HFFc6 (cell line): ENCODE measurements at places on chromosomes 1 and 21. TPM values are rescaled to one million over a fixed set of nuclear protein-coding genes. Genes with fewer than 3 reads are reported as not detected.

PCP4L1 gene
- not detected in 3 replicates for total RNA-seq

SPRR4 gene
- not detected in 2 replicates for total RNA-seq

CD2 gene
- total RNA-seq = not detected in 3 replicates

CFHR2 gene
- total RNA-seq = not detected in 3 replicates

DCST2 gene
- not detected in 3 replicates for total RNA-seq

CGN gene
- 0.09 to 0.21 TPM (median 0.11 TPM) in 3 replicates for total RNA-seq

SLC9C2 gene
- not detected in 2 replicates for total RNA-seq

C8A gene
- not detected in 2 replicates for total RNA-seq

- DNase-seq = peak; percentile 52
Observed at GRCh38 chr1:83882906-83883305, 116.0 kb downstream of the TTLL7 start.

DNA sequence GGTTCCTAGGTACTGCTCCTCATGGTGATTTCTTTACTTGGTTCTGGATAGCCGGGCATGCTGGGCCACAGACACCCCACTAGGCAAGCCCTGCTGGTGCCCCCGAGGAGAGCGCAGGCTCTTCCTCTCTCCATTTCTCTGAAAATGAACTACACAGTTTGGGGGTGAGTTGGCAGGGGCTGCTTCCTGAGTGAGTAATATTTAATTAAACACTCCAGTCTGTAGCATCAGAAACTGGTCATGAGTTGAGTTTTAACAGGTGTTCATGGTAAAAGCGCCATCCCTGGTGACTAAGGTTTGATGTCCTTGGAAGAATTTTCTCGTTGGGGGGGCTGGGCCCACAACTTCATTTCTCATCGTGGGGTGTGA lies 1.7 kb downstream of the SPSB1 start:
- peak; percentile 88 for DNase-seq

DNA sequence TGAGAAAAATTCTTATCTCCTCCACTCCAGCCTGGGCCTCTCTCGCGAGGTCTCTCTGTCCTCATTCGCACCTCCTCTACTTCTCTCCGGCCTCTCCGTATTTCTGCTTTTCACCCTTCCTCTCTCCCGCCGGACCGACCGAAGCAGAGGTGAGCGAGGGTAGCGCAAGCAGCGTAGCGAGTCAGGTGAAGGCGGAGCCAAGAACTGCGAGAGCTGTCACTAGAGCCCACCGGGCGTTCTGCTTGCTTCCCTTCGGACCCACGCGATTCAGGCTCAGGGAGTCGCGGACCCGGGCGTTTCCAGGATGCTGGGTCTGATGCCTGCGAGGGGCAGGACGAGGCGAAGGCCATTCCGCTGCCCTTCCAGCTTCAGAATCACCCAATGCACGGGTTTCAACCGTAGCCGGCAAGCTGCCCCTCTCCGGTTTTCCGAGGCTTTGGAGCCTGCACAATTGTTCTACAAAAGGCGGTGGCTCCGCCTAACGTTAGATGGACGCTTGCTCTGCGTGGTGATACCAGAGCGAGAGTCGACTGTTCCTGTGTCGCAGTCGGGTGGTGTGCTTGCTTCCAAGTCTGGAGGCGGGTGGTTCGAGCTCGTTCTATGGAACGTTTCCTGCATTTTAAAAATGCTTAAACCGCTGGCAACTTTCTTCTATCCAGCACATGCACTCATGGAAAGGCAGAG lies 310.2 kb downstream of the FAM72C start:
- DNase-seq = no peak

DNA sequence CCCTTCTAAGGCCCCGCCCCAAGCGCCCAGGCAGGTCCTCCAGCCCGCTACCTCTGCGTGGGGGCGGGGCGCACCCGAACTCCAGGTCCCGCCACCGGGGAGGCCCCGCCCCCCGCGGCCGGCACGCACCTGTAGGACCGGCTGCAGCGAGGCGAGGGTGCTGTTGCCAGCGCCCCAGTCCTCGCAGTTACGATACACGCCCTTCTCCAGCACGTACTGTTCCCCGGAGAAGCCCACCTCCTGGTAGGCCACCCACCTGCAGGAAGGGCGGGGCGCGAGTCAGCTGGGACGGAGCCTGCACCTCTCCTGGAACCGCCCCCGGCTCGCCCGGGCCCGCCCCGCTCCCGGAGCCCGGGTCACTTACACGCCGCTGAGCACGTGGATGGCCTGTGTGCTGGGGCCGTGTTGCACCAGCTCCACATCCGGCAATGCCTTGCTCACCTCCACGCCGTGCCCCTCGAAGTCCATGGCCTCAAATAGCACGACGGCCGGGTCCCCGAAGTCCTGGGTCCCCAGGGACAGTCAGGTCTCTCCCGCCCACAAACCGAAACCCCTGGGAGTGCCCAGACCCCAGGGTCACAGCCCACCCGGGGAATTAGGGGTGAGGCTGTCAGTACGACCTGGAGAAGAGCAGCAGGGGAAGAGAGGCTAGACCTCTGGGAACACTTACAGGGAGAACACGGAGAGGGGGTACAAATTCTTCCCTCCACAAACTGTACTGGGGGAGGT lies 17.3 kb downstream of the CRYBG2 start:
- DNase-seq = no peak

DNA sequence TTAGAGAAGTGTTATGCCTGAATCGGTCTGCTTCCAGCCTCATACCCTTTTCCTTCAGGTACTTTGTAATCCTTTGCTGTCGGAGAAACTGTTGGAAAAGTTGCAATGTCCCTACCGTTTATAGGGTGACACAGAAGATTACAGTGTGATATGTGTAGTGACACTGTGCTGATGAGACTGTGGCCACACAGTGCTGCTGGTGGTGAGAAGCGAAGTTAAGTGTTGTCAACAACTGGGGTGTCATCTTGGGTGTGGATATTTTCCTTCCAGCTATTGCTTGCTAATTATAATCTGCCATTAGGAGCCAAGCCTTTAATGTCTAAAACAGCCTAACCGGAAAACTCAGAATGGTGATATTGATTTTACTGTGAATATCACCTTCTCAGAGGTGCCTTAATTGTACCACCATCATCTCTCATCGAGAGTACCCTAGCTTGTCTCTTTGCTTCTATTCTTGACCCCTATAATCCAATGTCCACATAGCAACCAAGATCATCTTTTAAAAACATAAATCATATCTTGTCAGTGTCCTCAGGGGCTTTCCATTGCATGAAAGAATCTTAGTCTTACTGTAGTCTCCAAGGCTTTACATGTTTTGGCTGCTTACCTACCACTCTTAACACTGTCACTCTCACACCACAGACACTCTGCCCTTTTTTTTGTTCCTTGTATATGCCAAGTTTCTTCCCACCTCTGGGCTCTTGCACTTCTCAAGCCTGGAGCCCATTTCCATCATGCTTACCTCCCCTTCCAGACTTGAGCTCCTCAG lies 89.4 kb upstream of the PGD start:
- DNase-seq = no peak

- no peak for DNase-seq
Observed at GRCh38 chr1:227794817-227795192, 20.7 kb upstream of the PRSS38 start.

DNA sequence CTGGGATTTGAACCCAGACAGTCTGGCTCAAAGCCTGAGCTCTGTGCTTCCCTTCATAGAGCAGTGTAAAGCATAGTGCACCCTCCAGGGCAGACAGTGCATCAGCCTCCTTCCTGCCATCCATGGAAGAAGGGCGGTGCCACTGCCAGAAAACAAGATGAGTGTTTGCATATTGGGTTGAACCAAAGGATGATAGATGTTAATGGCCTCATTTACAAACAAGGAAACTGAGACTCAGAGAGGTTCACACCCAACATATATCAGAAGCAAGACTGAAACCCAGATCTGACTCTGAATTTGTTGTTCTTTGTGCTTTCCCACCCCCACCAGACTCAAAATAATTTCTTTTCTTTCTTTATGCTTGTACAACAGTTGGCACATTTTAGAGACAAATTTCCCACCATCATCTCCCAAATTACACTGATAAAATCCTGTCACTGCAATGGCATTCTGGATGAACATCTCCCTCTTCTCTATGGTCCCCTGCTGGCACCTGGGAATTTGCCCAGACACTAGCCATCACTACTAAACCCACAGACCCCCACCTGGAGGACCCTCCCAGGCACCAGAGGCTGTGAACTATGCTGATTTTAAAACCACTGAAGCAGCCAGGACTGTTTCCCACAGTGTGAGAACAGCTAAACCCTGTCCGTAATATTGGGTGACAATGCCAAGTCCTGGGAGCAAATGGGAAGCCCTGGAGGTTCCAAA lies 45.4 kb upstream of the MPZL1 start:
- no peak for DNase-seq

DNA sequence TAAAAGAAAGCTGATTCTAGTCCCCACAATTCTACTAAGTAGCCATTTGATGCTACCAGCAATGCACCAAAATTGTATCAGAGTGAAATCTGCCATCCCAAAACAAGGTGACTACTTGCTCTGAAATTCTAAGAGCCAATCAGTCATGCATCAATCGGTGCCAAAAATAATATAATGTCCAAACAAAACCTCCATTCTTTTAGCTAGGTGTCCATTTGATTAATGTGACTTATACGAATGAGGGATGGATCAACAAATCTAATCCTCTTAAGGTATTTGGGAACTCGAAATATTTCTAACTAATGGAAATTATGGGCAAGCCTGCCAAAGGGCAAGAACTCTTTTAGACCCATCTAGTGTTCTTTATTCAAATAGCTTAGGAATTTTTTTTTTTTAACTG lies 66.4 kb upstream of the NEK2 start:
- no peak for DNase-seq

DNA sequence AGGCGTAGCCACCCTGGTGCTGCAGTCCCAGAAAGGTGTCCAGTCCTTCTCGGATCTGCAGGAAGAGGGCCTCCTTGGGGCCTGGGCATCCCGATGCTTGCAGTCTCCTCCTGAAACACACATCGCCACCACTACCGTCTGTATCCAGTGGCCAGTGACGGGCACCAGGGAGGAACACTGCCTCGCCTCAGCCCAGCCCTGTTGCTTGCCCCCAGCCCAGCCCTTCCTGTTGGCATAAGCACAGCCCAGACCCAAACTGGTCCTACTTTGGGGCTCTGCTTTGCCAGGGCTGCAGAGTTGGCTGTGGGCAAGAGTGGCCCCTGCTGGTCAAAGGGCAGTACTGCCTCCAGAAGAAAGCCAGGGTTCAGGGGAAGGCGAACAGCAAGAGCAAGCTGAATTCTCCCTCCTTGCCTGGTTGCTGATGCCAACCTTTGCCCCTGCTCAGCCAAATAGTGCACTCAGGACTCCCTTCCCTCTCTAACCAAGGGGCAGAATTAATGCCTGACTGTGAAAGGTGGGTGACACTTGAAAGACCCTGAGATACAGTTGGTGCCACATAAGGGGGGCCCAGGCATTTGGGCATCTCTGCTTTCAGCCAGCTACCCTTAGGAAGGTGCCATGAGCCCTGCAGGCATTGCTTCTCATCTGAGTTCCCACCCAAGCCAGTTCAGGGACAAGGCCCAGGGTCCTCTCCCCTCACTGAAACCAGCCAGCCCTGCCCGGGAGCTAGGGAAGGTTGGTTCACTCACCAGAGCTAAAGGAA lies 11.1 kb upstream of the ARHGEF2 start:
- peak; percentile 65 for DNase-seq

- no peak for DNase-seq
Observed at GRCh38 chr1:41626616-41627375, 142.3 kb upstream of the EDN2 start.

DNA sequence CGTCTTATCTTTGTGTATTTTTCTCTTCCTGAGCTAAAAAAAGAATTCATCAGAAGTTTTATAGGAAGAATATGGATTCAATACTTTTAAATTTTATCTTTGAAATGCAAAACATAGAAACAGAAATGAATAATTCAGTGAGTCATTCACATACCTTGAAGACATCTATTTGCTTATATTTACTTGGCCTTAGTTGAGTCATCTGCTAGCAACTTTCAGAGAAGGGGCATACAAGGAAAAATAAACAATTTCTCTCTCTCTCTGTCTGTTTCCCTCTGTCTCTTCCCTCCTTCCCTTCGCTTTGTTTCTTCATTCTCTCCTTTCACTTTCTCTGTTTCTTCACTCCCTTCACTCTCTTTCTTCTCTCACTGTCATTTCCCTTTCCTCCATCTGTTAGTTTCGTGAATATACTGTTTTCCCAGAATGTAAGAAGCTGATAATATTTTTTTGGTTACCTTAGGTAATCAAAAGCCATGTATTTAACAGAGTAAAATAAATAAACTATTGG lies 477.2 kb downstream of the BRINP3 start:
- no peak for DNase-seq

DNA sequence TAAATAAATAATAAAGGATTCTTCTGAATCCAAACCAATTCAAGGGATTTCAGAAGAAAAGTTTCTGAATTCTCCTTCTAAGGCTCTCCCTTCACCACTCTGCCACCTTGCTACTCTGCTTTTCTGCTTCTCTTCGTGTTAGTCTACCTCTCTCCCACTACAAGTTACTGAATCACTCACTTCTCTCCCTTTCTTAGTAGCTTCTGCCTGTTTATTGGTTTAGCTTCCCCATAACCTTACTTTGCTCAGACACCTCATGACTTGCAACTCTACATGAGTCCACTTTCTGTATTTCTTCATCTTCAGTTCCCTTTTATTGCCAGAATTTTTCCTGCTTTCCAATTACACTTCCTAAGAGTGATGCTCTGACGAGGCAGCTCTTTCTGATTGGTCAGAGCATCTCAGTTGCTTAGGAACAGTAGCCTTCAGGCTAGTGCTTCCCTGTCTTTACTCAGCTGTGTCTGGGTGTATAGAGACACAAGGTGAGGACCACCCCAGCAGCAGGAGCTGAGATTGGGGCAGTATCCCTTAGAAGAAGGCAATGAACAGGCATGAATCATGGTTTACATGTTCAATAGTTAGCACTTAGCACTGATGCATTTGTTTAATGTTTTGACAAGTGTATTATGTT lies 144.6 kb downstream of the SLC30A10 start:
- DNase-seq = no peak

DNA sequence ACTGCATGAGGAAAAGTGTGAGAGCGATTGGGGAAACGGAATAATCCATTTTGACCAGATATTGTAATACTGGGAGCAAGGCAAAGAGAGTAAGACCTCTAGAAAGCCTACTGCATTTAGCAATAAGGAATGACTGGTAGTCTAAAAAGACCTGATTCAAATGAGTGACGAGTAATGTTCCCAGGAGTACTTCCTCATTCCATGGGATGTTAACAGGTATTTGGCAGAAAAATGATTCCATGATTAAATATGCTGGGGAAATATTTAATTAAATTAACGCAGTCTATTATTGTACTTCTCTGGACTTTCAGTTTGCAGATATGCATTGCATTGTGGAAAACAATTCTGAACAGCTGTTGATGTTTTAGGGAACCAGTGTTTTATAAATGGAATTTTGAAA lies 105.5 kb downstream of the RPE65 start:
- DNase-seq = no peak

DNA sequence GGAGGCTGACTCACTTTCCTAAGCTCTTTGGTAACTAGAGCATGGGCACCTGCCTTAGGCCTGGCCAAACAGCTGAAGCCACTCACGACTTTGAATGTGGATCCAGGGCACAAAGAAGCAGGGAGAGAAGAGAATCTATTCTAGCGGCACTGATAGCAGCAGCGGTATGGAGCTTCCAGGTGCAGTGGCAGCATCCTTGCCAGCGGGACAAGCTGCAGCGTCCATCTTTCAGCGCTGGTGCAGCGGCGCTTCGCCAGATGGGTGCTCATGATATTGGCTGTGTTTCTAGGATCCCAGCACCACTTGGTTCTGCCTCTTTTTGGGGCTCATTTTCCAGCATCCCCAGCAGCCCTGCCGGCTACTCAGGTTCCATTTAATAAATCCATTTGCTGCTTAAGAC lies 184.2 kb downstream of the SLC44A5 start:
- DNase-seq = no peak
